Stimulated activated CD8-positive, alpha-beta memory T cell treated with anti-CD3 and anti-CD28 coated beads, Interleukin-2, amount 100 ng/mL, for 1 hour (primary cell): ENCODE measurements at places on chromosomes 3 and 15.

- DNase-seq: no peak
These were observed 25.7 kb upstream of the MYLK start for GRCh38 chr3:123909785-123910184.

DNA sequence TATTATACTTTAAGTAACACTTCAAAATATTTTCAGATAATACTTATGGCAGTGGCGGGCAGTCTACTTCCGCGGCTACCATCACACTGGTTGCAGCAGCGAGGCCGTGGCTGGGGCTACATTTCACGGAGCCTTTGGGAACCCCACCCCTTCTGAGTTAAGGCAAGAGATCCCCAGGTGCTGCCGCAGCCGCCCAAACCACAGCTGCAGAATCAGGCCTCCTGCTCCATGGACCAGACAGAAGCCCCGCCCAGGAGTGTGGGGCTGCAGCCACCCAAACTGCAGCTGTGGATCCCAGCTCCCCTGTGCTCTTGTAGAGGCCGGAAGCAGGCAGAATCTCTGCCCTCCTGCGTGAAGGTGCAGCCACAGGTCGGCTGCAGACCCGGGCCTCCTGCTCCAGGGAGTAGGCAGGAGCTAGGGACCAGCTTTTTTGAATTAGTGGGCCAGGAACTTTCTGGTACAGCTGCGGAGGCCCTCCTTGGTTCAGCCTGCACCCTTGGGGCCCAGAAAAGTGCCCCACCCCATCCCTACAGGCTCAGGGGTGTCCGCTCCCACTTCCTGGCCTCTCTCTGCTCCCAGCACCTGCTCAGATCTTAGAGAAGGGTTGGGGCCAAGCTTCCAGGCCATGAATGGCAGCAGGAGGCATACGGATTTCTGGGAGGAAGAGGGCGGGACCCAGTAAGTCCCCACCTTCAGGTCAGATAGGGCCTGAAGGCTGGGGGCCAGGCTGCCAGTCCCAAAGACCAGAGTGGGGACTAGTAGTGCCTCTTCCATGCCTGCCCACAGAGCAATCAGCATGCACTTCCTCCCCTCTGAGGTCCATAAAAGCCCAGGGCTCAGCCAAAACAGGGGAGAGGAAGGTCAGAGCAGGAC, 1188.8 kb upstream of the CADM2 start:
- no peak for DNase-seq

- DNase-seq: peak; percentile 42
These were observed 72.6 kb downstream of the MYO1E start for GRCh38 chr15:59299929-59300617.

DNA sequence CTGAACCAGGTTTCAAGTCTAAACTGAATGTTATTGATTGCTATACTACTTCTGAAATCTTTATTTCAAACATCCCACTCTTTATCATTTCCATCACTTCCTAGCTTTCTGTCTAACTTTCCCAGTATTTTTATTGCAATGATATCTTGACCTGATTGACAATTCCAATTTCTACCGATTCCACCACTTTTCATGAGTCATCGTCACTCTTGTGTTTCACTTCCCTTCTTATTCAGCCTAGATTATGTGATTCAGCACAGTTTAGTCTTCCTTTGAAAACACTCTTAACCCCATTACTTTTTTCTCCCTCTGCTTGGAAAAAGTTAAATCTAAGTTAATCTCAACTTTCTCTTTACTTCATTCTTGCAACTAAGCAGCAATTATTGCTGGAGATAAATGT, 62.6 kb downstream of the SLC7A14 start:
- no peak for DNase-seq

DNA sequence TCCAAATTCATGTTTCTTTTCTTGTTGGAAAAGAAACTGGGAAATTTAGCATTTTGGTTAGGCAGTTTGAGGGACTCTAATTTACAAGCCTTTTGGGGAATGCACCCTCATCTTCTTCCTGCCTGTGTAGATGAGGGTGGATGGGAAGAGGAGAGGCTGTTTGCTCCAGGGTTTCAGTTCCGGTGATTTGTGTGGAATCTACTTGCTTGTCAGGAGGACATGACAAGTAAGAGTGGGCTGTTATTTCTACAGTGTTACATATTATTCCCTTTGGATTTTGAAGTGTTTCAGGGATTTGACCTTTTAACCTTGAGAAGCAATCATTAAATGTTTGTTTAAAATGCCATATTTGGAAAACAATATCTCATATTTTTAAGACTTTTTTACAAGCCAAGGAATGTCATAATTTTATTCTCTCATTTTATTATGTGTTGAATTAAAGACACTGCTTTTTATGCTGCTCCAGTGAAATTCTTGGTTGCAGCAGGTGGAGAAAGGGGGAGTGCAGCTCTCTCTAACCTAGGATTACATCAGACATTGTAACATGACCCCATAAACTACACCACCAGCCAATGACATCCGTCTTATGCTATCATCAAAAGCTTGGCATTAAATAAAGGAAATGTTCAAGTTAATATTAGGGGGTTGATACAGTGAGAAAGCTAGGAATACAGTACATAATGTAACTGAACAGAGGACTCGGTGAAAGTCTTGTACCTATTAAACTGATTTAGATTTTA, 30.2 kb downstream of the PLAAT1 start:
- no peak for DNase-seq

GRCh38 chr15:71385026-71385425, 269.8 kb downstream of the THSD4 start:
- DNase-seq: no peak

GRCh38 chr3:129552287-129553050, 9.5 kb downstream of the H1-8 start:
- no peak for DNase-seq

- DNase-seq: no peak
These were observed 482.6 kb upstream of the TPRG1 start for GRCh38 chr3:188689101-188689574.

GRCh38 chr3:22920006-22920405, 283.1 kb upstream of the UBE2E2 start:
- DNase-seq: no peak

DNA sequence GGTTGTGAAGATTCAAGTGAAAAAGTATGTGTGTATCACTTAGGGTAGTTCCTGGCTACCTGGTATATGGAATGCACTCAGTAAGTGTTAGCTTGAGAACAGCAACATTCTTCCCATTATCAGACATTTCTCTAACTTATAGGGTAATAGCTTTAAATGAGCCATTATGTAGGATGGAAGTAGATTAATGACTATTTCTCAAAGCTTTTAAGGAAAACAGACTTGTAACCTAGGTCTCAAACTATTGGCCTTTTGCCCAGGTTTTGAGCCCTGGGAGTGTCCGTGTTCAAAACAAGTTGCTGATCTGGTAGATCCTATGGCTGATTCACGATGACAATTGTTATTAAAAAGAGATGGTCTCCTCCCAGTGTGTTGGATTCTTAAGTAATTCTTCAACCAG, 129.1 kb upstream of the UMPS start:
- DNase-seq: no peak

- no peak for DNase-seq
These were observed 171.8 kb downstream of the WDR76 start for GRCh38 chr15:43998607-43999006.

- no peak for DNase-seq
These were observed 50.6 kb downstream of the ZIC4 start for GRCh38 chr3:147355753-147356090.

DNA sequence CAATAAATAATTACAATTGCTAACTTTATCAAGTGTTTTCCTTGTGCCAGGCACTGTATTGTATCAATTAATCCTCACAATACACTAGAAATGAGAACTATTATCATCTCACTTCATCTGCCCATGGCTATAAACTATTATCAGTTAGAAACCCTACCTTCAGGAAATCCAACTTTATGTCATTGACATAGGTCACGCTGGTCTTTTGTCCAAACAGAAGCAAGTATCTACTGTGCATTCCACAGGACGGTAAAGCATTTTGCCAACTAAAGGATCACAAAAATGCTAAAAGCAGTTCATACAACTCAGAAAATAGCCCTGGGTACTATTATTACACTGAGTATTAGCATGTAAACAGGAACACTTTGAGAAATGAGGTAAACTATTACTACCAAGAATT, 9.6 kb downstream of the DENND6A start:
- DNase-seq: no peak

GRCh38 chr15:70299931-70300869, 202.5 kb upstream of the TLE3 start:
- peak; percentile 52 for DNase-seq

GRCh38 chr15:68192804-68193486, 12.2 kb downstream of the CALML4 start:
- no peak for DNase-seq

DNA sequence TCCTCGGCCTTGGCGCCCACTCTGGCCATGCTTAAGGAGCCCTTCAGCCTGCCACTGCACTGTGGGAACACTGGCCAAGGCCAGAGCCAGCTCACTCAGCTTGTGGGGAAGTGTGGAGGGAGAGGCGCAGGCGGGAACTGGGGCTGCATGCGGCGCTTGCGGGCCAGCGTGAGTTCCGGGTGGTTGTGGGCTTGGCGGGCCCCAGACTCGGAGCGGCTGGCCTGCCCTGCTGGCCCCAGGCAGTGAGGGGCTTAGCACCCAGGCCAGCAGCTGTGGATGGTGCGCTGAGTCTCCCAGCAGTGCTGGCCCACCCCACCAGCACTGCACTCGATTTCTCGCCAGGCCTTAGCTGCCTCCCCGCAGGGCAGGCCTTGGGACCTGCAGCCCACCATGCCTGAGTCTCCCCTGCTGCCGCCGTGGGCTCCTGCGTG, 13.1 kb upstream of the UBP1 start:
- no peak for DNase-seq

GRCh38 chr3:58134468-58134867, 76.3 kb downstream of the DNASE1L3 start:
- no peak for DNase-seq
